Kidney (tissue), 22 donors: ENCODE measurements at places on chromosomes 3 and 15.
A peak's percentile ranks its signal among the peaks of the same experiment; 100 is the strongest.

DNA sequence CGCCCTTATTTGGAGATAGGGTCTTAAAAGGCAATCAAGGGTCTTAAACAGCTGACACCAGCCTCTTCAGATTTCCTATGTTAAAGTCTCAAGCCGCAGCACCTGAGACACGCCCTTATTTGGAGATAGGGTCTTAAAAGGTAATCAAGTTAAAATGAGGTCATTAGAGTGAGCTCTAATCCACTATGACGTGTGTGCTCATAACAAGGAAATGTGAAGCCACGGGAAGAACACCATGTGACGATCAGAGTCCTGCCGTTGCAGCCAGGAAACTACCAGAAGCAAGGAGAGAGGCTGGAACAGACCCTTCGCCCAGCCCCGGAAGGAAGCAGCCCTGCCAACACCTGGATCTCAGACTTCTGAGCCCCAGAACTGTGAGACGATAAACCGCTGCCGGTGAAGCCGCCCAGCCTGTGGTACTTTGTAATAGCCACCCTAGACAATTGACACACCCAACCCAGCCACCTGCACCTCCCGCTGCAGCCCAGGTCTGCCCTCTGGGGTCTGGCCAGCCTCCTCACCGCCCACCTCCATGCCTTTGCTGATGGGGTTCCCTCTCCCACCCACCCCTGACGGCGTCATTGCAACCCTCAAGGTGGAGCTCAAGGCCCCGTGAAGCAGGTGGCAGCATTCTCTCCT is 137.9 kb downstream of the MEGF11 start:
- no peak for DNase-seq

- DNase-seq = peak; percentile 24
Observed at GRCh38 chr15:26028086-26028740, 165.1 kb upstream of the ATP10A start.

GRCh38 chr3:26347150-26347549 is 275.4 kb upstream of the LRRC3B start:
- no peak for DNase-seq

DNA sequence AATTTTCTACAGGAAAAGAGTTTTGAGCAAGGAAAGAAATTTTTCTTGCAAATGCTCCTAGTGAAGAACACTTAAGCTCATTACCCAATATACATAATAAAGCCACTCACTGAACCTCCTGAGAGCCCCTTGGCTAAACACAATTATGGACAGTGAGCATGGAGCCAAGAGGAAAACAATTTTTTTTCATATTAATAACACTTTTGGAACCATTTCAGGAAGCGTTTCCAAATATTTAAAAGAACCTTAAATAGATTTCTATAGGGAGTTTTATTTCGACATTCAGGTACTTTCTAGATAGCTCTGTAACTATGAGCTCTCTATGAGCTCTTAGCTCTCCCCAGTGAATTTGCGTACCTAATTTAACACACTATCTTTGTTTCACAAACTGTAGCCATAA is 581.1 kb downstream of the ZNF385D start:
- no peak for DNase-seq

DNA sequence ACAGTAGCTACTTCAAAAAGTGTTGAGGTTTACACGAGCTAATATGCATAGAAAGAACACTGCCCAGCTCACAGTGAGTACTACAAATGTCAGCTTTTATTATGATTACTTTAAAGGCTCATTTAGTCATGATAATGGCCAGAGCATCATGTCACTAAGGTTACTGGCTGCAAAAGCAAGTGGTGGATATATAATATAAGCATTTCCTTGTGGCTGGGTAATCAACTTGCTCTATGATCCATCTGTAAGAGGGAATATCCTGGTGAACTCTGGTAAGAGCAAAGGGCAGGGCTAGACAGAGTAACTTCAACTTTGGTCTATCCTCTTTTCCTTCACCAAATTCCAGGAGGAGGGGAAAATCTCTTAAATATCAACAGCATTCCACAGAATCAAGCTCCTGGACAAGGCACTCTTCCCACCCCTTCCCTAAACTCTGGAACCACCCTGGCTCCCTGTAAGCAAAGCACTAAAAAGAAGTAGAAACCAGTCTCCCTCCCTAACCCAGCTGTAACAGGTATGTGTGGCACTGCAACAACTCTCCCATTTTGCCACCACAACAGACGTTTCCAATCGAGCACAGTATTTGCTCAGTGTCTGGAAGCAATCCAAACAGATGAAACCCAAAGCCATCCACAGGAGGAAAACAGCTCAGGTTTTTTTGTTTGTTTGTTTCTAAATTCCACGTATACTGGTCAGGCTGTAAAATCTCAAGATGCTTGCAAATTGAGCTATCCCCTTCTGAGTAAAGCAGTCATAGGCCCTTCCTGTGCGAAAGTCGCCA is 13.4 kb downstream of the B4GALT4 start:
- no peak for DNase-seq

DNA sequence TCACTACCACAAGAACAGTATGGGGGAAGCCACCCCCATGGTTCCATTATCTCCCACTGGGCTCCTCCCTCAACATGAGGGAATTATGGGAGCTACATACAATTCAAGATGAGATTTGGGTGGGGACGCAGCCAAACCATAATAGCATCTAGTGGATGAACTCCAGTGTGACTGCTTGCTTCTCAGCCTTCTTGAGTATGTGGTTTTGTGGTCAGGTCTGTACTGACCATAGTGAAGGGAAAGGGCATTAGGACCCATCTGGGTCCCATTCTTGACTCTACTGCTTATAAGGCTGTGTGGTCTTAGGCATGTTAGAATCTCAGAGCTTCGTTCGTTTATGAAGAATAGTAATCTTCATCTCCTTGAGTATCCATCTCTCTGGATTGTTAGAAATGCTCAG is 81.4 kb downstream of the CGNL1 start:
- no peak for DNase-seq

GRCh38 chr3:58776231-58776630 is 109.7 kb upstream of the FAM3D start:
- DNase-seq = no peak

GRCh38 chr15:85753791-85754452 is 40.8 kb downstream of the KLHL25 start:
- DNase-seq = no peak

DNA sequence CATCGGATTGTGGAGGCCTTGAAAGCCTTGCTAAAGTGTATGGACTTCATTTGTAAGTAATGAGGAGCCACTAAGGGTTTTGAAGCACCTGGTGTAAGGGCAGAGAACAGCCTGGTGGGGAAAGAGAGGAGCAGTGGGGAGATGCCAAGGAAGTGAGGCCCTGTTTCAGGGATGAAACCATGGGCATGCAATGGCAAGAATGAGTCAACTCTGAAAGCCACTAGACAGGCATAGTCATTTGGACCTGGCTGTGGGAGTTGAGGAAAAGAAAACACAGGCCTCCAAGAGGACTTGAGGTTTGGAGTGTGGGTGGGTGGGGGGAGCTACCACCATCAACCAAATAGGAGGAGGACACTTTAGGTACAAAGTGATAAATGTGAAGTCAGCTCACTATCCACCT is 7.6 kb downstream of the XCR1 start:
- no peak for DNase-seq

- no peak for DNase-seq
Observed at GRCh38 chr3:17941766-17942165, 199.3 kb upstream of the TBC1D5 start.

DNA sequence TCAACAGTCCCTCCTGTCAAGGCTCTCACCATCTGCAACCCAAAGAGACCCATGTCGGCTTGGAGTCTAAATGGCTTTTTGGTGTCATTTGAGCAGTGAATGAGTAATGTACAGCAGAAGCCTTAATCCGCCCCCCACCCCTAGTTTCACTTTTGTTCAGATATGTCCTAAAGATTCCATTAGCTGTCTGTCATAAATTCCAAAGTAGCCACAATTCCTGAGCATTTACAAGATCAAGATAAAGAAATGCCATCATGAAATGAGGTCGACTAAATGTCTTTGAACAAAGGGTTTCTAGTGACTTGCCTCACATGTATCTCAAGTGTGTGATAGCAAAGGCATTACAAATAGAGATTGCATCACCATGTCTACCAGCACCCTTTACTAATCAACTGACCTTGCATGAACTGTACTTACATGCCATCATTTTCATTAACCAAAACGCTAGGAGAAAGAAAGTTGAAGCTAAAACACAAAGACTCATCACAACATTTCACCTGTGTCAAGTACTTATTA is 123.8 kb upstream of the PHLDB2 start:
- DNase-seq = no peak

DNA sequence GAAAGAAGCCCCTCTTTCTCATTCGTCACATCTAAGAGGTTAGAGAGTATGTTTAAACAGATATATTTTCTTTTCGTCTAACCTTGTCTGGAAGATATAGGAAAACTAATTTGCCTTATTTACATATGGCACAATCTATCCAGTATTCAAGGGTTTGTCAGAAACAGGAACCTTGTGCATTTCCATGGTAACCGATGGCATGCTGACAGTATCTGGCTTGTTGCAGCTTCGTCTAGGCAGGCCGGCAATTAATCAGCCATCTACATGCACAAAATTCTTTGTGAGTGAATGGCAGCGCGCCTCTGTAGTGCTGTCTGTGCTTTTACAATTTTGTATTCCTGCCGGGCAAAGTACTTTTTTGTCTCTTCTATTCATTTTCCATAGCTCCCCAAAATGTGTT is 294.0 kb upstream of the SOX2 start:
- DNase-seq = no peak

GRCh38 chr3:152172460-152172859 is 96.3 kb upstream of the MBNL1 start:
- DNase-seq = no peak
